ENCODE measurements at places on chromosomes 4 and X.
A peak's percentile ranks its signal among the peaks of the same experiment; 100 is the strongest.

- no peaks in the 10 kb centered on the region for H3K36me3 ChIP-seq
- H3K27me3 ChIP-seq: no peaks in the 10 kb centered on the region
- H3K27ac ChIP-seq: no peak overlapping the region
- no peak overlapping the region for H3K4me3 ChIP-seq
- peaks cover 19% of the 10 kb centered on the region for H3K4me1 ChIP-seq
Observed at GRCh38 chrX:130114141-130114588, 3.9 kb upstream of the ELF4 start.

- peak overlapping the region; percentile 43 for H3K4me3 ChIP-seq
- peak; percentile 91 for DNase-seq
- no peaks in the 10 kb centered on the region for H3K36me3 ChIP-seq
Observed at GRCh38 chrX:123764967-123765871, 32.4 kb upstream of the THOC2 start.

GRCh38 chr4:130336585-130337217 is 1240.7 kb downstream of the C4orf33 start:
- no peaks in the 10 kb centered on the region for H3K4me1 ChIP-seq
- no peak overlapping the region for H3K27ac ChIP-seq
- no peaks in the 10 kb centered on the region for H3K27me3 ChIP-seq

GRCh38 chr4:2243681-2244380 is 1.9 kb upstream of the HAUS3 start:
- H3K27ac ChIP-seq: peak overlapping the region; percentile 56
- no peak overlapping the region for H3K4me3 ChIP-seq
- H3K36me3 ChIP-seq: peaks cover 23% of the 10 kb centered on the region
- H3K27me3 ChIP-seq: no peaks in the 10 kb centered on the region

DNA sequence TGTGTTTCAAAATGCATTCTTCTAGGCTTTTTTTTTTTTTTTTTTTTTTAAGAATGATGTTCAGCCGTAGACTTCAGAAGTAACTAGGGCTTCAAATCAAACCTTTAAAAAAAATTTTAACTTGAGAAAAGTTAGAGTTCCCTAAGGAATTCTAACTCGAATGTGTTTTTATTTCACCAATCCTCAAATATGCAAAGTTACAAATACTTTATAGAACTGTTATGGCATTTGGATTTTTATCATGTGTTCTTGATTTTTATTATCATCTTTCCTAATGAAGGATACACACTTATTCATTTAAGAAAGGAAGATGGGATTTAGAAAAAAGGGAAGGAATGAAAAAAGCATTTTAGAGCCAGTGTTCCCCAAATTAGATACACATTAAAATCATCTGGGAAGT is 200.6 kb upstream of the LDB2 start:
- no peaks in the 10 kb centered on the region for H3K4me1 ChIP-seq
- H3K27ac ChIP-seq: no peak overlapping the region
- no peak overlapping the region for H3K4me3 ChIP-seq
- no peak for DNase-seq

- no peaks in the 10 kb centered on the region for H3K27me3 ChIP-seq
- no peak overlapping the region for H3K4me3 ChIP-seq
- DNase-seq: no peak
- no peak overlapping the region for H3K27ac ChIP-seq
- no peaks in the 10 kb centered on the region for H3K36me3 ChIP-seq
Observed at GRCh38 chr4:33931026-33931425, 2313.3 kb downstream of the ARAP2 start.

GRCh38 chr4:86934147-86934770 is 552 bp upstream of the AFF1 start:
- peaks cover 6% of the 10 kb centered on the region for H3K36me3 ChIP-seq
- no peak for DNase-seq
- H3K27me3 ChIP-seq: no peaks in the 10 kb centered on the region
- no peaks in the 10 kb centered on the region for H3K4me1 ChIP-seq
- H3K27ac ChIP-seq: peak overlapping the region; percentile 96
- H3K4me3 ChIP-seq: peak overlapping the region; percentile 91

DNA sequence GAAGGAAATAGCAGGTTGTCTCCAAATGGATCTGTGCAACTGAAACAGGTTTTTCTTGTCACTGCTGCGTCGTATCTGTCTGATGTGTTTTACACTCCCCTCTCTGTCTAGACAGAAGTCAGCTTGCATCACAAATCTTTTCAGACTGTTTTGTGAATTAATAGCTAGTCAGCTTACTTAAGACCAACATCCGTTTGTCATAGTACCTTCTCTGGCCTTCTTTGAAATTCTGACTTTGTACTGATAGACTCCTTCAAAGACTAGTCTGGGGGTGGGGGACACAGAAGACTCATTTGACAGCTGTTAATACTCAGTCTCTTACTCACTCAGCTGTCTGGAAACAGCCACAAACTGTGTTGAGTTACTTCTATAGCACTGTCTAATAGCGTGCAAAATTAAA is 197.8 kb downstream of the PALLD start:
- H3K27ac ChIP-seq: no peak overlapping the region
- H3K27me3 ChIP-seq: no peaks in the 10 kb centered on the region
- H3K4me1 ChIP-seq: no peaks in the 10 kb centered on the region
- H3K4me3 ChIP-seq: no peak overlapping the region

DNA sequence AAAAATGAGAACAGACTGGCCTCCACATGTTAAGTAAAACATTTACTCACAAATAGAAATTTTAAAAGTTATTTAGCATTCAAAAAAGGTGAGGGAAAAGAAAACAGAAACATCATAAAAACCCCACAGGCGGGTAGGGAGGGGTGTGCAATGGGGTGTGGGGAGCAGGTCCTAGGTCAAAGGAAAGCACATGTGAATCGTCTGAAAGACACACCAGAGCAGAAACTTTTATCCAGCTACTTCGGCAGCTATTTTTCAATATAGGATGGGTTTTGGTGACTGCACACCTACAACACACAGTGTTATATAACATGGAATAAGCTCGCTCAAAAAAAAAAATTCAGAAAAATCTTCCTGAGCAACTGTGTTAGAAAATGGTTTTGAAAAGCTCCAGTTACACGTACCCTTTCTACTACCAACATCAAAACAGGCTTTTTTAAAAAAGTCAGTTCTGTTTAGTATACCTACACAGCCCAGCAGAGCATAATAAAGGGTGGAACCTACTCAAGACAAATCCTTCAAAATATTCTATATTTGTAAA is 1.6 kb downstream of the OTUD4 start:
- no peaks in the 10 kb centered on the region for H3K27me3 ChIP-seq
- H3K4me1 ChIP-seq: peaks cover 36% of the 10 kb centered on the region
- peak overlapping the region; percentile 98 for H3K4me3 ChIP-seq
- H3K27ac ChIP-seq: peak overlapping the region; percentile 97
- no peak for DNase-seq

Measured in tibial artery (tissue), 4 donors.